Activated CD4-positive, CD25-positive, alpha-beta regulatory T cell (primary cell): ENCODE measurements at places on chromosomes 5 and 9.

- DNase-seq: peak; percentile 45
Measured at GRCh38 chr9:112348257-112349007, 15.0 kb upstream of the PTBP3 start.

DNA sequence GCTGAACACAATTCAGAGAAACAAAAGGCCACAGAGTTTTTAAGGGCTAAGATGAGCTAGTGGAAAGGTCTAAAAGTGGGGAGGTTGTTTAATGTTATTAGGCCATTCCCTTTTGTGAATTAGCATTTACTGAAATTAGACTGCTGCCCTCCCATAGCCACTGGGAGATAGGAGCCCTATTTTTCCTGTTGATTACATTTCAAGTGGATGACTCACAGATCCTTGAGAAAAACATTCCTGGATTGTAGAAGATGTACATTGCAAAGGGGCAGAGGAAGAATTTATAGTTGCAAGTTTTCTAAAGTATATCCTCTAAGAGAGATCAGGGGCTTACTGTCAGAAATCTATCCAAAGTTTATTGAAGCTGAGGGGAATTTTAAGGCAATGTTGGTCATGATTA, 367.1 kb upstream of the IZUMO3 start:
- no peak for DNase-seq

DNA sequence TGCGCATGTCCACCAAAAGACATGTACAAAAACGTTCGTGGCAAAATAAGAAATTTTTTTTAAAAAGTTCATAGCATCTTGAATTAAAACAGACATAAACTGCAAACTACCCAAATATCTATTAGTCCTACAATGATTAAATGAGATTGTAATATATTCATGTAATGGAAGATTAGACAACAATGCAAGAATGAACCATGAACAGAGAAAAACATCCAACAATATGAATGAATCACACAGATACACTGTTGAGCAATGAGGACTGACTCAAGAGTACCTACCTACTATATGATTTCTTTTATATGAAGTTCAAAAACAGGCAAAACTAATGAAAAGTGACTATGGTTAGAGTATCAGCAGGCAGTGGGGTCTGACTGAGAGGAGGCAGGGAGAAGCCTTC, 17.9 kb upstream of the CTNNAL1 start:
- DNase-seq: no peak

- DNase-seq: no peak
Measured at GRCh38 chr9:35914301-35914807, 5.1 kb downstream of the SPAAR start.

GRCh38 chr5:66197764-66198405, 53.8 kb downstream of the SREK1 start:
- no peak for DNase-seq

- DNase-seq: no peak
Measured at GRCh38 chr5:1506242-1507013, 17.3 kb downstream of the LPCAT1 start.

GRCh38 chr5:125261505-125262250, 515.2 kb upstream of the ZNF608 start:
- DNase-seq: no peak

DNA sequence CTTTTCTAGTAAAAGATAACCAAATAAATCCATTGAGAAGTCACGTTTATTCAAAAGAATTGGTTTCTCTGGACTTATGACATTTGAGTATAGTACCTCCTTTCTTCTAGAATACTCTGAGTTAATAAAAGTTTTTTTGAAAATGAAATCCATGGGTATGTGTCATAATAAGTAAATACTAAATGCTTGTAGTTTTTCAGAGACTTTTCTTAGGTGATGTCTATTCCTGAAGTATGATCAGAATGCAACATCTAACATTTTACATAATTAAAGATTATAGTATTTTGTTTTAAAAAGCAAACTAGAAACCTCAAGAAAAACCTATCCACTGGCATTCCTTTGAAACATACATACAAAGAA, 63.2 kb downstream of the NFIB start:
- no peak for DNase-seq

DNA sequence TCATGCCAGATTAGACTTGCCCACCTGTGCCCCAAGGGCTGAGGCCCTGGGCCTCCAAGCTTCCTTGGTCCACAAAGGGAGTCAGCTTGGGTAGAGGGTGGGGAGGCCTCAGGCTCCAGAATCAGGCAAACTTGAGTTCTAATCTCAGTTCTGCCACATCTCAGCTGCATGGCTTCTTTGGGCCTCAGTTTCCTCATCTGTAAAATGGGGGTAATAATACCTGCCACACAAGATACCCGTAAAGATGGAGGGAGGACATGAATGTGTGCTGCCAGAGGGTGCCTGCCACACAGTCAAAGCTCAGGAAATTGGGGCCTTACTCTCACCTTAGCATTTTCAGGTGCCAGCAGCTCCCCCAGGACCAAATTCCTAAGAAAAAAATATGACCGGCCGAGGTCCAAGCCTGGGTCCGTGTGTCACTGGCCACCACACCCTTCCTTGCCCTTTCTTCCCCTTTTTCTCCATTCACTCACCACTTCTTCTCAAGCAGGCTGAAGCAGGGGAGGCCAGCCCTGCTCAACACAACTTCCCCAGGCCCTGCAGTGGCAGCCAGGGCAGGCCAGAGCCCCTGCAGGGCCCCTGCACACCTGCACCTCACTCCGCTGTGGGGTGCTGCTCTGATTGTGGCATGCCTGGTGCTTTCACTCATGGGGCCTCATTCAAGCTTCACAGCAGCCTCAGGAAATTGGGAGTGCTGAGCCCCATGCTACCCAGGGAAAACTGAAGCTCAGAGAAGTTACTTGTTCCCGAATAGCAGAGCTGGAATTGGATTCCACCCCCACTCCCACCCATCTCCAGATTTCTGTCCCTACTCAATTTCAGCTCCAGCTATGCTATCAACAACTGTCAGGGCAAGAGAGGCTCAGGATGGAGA, 3.9 kb downstream of the RGS14 start:
- no peak for DNase-seq

- no peak for DNase-seq
Measured at GRCh38 chr9:8652255-8652654, 852.7 kb upstream of the DMAC1 start.

DNA sequence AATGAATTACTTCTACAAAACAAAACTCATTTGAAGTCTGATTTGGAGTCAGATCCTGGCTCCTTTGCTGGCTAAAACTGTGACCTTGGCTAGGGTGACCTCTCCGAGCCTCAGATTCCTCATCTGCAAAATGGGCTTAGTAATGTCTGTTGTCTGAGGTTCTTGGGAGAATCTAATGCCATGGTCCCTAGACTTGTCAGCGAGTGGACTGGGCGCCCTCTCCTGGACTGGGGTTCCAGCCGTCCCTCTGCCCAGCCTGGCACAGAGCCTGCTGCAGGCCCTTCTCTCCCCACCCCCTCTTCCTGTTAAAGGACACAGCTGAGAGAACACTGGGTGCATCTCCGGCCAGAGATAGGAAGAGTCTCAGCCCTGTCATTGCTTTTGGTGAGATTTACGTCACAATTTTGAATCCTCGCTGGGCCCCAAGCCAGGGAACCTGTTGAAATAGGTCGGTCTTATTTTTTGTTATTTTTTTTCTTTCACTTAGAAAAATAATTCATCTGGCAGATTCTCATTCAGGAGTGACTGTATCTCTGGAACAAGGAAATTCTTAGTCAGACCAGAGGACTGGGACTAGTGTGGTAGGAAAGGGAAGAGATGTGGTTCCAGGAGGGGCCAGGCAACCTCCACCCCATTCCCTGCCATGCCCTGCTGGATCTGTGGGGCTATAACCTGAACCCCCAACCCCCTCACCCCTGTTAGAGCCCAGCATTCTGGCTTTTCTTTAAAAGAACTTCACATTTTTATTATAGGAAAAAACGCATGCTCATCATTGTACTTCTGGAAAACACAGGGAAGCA, 48.2 kb upstream of the RPL26L1 start:
- no peak for DNase-seq
